ENCODE measurements at places on chromosomes 7 and 10.

DNA sequence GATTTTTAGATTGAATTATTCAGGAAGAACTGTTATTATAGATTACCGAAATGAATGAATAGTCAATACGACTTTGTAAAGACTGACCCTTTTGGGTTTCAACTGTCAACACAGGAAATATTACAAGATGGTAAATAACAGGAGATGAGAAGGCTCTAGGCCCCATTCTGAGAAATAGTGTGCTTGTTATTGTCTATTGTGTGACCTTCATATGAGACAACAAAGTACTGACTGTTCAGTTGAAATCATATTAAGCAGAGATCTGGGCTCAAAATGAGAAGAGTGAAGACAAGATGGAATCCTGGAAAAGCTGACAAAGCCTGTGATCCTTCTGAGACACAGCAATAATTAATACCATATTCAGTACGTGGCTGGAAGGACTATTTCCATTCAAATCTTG, 503.8 kb downstream of the INHBA start:
- no peak for DNase-seq

GRCh38 chr10:61759751-61760150, 97.0 kb downstream of the CABCOCO1 start:
- DNase-seq, result no peak

DNA sequence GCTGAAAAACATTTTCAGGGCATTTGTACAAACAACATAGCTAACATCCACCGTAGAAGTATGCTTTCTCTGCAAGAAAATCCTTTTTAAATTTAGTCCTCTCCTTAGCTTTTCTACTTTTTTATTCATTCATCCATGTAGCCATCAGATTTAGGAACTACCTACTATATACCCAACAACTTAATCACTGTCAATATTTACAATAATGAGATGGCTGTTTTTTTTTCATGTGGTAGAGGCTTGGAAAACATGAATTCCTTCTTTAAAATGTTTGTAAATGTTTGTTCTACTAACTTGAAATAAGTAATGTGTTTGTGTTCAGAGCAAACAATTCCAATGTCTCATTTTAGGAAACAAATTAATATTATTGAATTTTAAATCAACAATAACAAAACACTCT, 78.2 kb upstream of the CAV2 start:
- no peak for DNase-seq

DNA sequence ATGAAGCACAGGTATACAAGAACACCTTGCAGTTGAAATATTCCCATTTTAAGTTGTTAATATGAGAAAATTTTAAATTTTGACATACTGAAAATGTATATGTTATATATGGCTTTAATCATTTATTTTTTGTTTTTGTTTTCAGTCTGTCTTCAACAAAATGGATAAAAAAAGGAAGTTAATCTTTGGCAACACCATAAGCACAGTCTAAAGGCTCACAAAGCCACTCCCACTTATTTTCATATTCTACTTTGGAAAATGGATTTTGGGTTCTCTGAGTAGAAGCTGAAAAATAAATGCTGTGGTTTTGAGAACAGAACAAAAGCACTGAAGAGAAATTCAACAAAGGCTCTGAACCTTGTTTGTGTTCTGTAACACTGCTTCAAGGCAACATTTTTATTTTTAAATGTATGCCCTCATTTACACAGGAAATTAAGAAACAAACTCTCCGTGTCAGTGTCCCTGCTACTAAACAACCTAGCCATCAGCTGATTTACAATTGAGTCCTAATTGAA, 81.3 kb upstream of the LRRN3 start:
- no peak for DNase-seq

GRCh38 chr7:85324145-85324799, 137.4 kb upstream of the SEMA3D start:
- DNase-seq, result no peak

- peak; percentile 22 for DNase-seq
These were observed at the start of gene CALHM2 for GRCh38 chr10:103451831-103452505. TSS of gene CALHM2 (minus strand) at chr10:103452370. CDS start at chr10:103449941, 2,429 bp downstream.

DNA sequence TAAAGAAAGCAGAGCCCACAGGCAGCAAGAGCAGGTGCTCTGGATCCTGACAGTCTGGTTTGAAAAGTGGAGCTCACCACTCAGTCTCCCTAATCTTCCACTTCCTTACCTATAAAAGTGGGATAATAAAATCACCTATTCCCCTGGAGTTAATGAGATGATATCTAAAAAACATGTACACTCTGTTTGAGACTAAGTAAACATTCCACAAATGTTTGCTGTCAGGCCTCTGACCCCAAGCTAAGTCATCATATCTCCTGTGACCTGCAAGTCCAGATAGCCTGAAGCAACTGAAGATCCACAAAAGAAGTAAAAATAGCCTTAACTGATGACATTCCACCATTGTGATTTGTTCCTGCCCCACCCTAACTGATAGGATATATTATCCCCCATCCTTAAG, 1324.5 kb downstream of the XPNPEP1 start:
- DNase-seq, result no peak

- no peak for DNase-seq
These were observed 81.5 kb upstream of the LRRTM3 start for GRCh38 chr10:66844176-66844942.

GRCh38 chr10:133309720-133310398, 1.1 kb downstream of the ZNF511 start:
- DNase-seq, result no peak

- DNase-seq, result no peak
These were observed 26.3 kb upstream of the IFRD1 start for GRCh38 chr7:112423987-112424386.

- no peak for DNase-seq
These were observed 80.2 kb downstream of the RNF133 start for GRCh38 chr7:122618585-122619189.

DNA sequence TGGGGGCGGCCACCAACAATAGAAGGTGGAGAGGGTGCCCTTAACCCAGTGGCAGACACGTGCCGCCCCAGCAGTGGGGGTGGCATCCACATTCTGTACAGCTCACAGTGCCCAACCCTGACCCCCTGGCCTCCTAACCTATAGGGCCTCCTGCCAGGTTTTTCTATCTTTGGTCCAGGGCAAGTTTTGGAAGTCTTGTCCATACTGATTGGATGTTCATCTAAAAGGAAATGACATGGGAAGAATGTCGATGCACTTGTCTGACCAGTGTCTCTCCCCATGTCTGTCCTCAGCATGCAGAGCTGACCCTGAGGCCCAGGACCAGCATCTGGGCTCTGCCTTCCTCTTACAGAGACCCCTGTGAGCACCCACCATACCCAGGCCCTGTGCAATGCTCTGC, 32.3 kb upstream of the ANTXRL start:
- no peak for DNase-seq

DNA sequence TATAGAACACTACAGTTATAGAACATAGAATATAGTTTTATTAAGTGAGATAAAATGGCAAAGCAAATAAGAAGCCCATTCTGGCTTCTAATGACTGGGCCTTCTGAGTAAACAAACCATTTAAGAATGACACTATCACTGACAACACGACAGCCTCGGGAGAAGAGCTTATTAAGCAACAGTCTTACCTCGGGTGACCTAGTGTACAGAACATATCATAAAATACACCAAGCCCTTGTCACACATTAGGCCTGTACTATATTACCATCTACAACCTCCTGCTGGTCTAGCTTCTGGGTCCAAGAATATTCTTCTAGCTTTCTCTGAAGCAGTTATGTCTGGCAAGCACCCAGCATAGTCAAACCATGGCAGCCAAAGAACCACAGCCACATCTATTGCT, 32.0 kb downstream of the CCDC186 start:
- DNase-seq, result no peak

DNA sequence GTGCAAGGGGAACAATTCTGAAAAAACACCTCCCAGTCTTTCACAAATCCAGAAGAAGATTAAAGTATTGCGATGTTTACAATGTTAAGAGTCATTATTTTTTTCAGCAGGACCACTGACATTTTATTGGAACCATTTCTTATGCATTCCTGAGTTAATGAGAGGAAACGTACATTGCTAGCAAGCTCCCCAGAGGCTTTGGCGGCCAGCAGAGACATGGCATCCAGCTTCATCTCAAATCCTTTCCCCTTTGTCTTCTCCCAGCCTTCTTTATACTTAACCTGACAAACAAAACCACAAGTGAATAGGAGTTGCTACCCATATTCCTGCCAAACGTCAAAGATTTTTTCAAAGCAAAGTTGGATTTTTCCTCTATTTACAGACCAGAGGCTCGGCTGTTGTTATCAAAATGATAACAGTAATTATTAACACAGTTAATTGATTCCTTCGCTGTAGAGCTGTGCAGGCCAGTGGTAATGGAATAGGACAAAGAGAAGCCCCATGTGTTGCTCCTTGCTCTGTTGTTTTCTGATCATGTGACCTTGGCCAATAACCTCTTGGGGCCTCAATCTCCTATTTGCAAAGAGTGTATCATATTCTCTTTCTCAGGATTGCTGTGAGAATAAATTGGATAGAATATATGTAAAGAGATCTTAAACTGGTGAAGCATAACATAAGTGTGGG, 32.0 kb downstream of the NRAP start:
- DNase-seq, result no peak

GRCh38 chr10:114332301-114333192, 71.8 kb downstream of the AFAP1L2 start:
- DNase-seq, result no peak

GRCh38 chr10:22453948-22454591, 108.8 kb downstream of the SPAG6 start:
- no peak for DNase-seq

DNA sequence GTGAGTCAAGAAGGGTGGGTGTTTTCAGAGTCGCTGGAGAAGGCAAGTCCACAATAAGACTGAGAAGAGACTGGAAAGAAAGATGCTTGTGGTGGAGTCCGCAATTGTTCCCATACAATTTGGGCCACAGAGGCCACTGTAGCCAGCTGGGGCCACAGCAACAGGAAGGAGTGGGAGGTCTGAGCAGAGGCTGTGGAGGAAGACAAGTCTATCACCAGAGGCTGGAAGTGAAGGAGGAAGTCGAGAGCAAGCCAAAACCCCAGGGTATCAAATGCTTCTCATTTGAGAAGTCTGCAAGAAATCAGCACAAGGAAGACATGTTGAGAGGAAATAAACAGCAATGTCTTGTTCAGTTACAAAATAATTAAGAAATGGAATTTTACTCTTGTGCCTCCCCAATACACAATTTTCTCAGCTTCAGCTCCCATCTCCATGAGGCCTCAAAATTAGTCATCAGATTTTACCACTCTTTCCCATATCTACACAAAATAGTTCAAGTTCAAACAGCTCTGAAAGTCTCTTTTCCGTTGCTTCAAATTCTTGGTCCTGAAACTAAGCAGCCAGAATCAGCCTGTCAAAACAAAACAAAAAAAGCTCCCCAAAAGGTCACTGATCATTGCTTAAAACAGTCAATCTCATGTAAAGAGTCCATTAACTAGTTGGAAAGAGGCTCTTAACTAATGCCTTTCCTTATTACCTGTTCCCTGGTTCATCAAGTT, 31.6 kb downstream of the SLC16A12 start:
- no peak for DNase-seq

DNA sequence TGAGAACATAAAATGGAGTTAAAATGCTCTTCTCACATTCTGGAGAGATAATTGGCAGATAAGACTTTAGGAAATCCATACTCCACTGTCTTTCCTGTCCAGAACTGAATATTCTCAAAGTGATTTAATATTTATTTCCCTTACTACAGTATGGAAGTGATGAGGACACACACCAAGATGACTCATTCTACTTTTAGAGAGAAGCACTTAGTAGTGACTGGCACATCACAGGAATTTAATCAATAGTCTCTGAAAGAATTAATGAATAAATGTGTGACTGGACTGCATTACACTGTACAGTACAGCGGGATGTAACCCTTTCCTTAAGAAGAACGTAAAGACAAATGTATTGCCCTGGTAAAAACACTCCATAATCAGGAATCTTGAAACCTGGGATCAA, 116.7 kb downstream of the SEMA3E start:
- DNase-seq, result no peak

DNA sequence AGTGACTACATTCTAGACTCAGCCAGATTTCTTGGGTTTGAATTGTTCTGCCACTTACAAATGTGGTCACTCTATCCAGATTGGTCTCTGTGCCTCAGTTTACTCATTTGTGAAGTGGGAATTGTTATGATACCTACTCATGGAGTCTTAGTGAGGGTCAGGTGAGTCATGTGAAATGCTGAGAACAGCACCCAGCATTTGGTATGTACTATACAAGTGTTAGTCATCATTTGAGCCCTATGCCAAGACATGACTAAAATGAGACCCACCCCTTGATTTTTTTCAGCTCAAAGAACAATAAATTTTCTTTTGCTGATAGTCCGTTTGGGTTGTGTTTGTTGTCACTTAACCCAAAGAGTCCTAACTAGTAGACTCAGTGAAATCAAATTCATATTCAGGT, 92.8 kb downstream of the CHN2 start:
- DNase-seq, result no peak

DNA sequence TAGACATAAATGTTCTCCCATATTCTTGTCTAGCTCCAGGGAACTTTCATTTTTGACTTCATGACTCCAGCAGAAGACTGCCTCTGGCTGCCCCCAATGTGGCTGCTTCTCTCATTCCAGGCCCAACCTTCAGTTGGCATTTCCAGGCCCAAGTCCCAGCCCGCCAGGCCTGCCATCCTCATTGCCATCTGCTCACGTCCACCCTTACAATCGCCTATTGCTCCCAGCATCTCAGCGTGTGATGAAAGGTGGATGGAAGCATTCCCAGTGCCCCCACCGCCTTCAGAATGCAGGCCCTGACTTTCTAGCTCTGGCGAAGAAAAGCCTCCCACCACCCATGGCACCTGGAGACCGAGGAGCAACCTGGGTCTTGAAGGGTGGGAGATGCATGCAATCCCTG, 132.1 kb upstream of the LANCL2 start:
- DNase-seq, result no peak

- no peak for DNase-seq
These were observed 173.6 kb downstream of the ARHGAP12 start for GRCh38 chr10:31754803-31755624.

DNA sequence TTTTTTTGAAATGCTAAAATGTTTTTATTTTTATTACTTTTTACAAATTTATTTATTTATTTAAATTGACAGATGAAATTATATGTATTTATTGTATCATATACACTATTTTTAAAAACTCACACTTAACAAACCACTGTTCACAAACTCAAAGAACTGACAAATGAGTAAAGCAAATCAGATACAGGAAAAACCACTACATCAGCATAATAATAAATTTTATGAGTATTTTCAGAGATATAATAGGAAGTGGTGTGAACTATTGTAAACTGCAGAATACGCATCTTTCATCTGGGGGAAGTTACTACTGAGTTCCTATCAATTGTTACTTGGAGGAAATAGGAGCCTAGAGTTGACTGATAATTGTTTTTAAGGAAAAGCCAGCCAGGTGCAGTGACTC, 150.7 kb downstream of the PCLO start:
- DNase-seq, result no peak

DNA sequence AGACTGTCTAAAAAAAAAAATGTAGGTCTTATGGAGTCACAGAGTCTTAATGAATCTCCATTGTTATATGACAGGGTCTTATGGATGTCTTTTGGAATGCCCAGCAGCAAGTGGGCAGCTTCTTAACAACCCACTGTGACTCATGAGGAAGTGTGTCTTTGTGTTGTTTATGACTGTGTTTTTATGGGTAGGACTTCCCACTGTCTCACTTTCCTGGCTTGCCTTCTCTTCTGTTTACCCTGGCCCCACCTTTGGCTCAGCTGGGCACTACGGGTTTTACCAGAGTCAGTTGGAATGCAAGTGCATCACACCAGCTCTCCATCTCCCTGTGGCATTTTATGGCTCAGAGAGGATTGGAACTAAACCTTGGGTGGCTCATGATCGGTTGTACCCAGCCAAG, 580.5 kb downstream of the AUTS2 start:
- no peak for DNase-seq

- no peak for DNase-seq
These were observed 114.1 kb downstream of the CPED1 start for GRCh38 chr7:121102619-121103018.
